Cortex of kidney (tissue), 1 donor: ENCODE measurements at places on chromosomes 13 and 19.

DNA sequence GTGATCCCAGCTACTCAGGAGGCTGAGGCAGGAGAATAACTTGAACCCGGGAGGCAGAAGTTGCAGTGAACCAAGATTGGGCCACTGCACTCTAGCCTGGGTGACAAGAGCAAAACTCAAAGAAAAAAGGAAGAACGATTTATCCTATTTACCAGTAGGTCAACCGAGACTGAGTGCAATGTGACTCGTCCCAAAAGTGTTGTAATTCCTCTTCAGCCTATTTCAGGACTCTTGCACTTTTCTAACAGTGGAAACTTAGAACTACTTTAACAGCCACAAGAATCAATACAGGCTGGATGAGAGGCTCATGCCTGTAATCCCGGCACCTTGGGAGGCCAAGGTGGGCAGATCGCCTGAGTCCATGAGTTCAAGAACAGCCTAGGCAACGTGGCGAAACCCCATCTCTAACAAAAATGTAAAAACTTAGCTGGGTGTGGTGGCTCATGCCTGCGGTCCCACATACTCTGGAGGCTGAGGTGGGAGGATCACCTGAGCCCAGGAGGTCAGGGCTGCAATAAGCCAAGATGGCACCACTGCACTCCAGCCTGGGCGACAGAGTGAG is 4.3 kb upstream of the NR1H2 start:
- no peak for DNase-seq

- no peak for DNase-seq
Observed at GRCh38 chr13:87607266-87607665, 63.9 kb upstream of the SLITRK5 start.

DNA sequence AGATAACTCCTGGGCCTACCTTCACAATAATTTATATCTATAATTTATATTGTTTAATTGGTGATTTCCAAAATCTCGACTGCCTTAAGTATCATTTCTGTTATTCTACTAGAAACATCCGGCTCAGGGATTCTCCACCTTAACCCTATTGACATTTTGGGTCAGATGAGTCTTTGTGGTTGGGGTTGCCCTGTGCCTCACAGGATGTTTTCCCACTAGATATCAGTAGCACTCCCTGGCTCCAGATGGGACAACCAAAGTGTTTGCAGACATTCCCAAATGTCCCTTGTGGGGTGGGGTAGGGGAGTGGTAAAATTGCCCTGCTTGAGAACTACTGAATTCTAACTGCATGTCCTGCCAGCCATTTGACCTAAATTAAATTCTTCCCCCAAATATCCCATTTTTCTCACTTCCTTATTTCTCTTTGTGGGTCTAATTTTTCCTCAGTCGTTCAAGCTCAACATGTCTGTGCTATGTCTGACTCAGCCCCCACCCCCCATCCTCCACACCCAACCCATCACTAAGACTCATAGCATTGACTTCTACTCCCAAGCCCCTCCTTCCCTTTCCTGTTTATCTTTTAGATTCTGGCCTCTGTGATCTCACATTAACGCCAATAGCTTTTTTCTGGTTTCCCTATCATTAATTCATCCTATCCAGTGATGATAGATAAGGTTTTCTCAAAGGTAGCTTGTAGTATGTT is 545.1 kb downstream of the EFNB2 start:
- DNase-seq: no peak

DNA sequence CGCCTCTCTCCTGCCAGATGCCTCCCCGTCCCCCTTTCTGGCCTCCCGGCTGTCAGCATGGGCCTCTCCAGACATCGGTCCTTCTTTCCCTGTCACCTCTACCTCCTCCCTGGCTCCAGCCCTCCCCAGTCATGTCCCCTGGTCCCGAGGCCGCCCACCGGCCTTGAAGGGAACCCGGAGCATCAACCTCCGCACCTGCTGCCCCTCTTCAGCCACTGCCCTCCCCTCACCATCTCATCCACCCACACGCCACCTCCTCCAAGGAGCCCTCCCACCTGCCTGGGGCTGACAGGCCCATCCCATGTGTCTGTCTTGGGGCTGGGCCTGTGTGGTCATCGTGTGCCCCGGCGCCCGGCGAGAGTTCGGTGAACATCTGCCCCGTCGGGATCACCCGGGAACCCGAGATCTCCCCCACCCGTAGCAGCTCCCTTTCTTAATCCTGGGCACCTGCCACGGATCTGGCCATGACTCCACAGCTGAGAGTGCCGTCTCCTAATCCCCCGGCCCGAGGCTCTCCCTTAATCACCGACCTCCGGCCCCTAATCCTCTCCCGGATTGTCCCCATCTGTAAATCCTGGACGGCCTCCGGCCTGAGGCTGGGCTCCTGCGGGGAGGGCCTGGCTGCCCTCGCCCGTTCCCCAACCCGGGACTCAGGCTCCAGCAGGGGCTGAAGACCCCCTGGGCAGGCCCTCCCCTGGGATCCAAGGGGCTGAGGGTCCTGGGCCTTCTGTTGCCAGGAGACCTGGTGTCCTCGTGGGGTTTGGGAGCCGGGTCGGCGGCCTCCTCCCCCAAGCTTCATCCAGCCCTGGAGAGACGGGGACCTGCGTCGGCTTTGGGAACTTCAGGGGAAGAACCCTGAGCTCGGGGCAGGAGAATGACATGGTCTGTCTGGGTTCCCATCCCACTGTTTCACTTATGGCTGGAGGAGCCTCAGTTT is 5.9 kb downstream of the HCN2 start:
- DNase-seq: no peak

DNA sequence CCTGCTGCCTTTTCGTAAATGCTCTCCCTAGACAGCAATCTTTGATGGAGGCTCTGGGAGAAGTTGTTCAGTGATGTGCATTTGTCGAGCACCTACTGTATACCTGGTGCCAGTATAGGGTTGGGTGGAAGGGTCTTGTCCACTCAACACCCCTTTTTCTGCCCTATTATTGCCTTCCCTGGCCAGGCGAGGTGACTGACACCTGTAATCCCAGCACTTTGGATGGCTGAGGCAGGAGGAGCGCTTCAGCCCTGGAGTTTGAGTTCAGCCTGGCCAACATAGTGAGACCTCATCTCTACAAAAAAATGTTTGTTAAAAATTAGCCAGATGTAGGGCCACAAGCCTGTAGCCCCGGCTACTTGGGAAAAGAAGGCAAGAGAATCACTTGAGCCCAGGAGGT is 49.3 kb downstream of the NFIC start:
- no peak for DNase-seq

DNA sequence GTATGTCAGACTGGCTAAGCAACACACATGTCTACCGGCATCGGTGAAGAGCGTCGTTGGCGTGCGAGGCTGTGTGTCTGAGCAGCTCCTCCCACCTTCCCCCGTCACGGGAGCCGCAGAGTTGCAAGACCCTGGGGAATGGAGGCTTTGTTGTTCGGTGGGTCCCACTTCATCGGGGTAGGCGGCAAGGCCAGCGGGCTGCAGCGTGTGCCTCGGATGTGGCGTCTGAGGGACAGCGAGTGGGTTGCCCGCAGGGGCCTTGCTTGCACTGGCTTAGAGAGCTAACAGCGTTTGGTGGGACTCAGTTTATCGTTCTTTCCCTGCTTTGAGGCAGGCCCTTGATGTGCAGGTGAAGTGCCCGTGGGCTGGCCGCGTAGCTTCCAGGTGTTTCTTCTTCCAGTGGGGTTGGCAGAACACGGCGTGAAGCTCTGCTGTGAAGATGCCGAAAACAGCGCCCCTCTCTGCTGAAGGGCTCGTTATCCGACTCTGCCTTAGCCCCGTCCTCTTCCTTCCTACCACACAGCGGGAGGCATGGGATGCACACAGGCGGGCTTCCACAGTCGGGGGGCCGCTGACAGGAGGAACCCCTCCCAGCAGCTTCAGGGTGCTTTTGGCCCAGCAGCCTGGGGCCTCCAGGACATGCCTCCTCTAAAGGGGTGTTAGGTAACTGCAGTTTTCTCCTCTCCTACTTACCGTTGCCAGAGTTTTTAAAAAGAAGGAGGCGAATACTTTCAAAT is 85.2 kb downstream of the ATP11A start:
- DNase-seq: no peak

GRCh38 chr13:101085551-101085950 is 330.8 kb downstream of the NALCN start:
- no peak for DNase-seq

DNA sequence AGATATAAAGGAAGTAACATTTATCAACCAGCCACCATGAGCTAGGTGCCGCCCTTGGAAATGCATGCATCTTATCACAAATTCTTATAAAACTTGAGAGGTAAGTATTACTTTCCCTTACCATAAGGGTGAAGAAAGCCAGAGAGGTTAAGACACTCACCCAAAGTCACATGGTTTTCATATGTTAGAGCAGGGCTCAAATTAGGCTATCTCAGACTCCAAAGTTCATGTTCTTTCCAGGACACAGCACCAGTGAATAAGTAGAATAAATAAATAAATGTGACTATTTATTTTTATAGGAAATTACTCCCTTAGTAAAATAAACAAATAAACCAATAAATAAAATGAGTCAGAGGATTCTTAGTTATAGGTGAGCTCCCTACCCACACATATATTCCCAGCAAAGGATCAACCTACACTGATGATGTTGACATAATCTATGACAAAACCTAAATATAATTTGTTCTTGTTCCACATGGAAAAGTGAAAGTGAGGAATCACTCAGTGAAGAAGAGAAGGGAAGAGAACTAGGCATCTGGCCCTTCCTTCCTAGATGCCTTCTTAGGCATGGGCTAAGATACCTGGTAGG is 27.2 kb downstream of the SPRY2 start:
- DNase-seq: no peak

- DNase-seq: no peak
Observed at GRCh38 chr13:73335210-73335609, 276.4 kb downstream of the KLF5 start.

GRCh38 chr19:41302624-41303351 is 7.2 kb upstream of the CCDC97 start:
- DNase-seq: no peak

DNA sequence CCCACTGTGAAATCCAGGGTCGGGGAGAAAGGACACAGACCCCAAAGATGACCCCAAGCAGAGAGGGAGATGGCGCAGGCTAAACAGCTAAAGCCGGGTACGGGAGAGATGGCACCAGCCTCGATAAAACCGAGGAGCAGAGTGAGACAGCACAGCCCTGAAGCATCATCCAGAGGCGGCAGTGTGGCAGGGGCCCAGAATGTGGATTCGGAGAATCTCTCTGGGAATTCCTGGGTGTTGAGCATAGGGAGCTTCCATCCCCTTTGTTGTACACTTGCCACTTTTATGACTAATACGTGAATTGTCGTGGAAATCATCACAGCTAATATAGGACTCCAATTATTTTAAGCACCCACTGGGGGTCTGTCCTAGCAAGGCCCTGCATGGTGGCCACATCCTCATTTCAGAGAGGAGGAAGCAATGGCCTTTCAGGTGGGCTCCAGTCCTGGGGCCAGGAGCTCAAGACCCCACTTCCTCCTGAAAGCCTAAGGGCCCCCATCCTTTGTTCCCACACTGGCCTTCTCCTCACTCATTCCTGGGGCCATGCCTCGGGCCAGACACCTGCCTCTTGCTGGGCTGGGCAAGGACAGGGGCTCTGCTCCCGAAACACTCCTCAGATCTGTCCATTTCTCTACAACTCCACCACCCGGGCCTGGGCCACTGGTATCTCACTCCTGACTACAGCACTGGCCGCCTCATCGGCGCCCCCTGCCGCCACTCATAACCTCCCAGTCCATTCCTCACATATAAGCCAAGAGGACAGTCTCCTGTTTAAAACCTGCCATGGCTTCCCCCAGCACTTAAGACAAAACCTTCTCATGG is 29.3 kb upstream of the ATP1A3 start:
- DNase-seq: no peak

DNA sequence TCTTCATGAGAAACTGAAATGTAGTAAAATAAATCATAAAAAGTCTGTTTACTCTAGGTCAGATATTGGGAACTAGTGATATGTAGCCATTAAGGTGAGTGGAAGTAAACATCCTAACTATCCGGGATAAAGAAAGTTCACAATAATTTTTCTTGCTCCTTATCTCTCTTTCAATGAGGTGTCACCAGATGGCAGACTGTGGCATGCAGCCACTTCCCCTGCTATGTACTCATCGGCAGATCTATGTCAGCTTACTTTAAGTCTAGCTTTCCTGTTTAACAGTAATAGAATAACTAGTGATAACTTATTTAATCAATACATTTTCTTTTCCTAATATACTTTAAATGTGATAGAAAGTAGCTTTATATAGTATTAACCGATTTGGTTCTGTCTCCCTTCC is 181.9 kb downstream of the NDFIP2 start:
- no peak for DNase-seq

DNA sequence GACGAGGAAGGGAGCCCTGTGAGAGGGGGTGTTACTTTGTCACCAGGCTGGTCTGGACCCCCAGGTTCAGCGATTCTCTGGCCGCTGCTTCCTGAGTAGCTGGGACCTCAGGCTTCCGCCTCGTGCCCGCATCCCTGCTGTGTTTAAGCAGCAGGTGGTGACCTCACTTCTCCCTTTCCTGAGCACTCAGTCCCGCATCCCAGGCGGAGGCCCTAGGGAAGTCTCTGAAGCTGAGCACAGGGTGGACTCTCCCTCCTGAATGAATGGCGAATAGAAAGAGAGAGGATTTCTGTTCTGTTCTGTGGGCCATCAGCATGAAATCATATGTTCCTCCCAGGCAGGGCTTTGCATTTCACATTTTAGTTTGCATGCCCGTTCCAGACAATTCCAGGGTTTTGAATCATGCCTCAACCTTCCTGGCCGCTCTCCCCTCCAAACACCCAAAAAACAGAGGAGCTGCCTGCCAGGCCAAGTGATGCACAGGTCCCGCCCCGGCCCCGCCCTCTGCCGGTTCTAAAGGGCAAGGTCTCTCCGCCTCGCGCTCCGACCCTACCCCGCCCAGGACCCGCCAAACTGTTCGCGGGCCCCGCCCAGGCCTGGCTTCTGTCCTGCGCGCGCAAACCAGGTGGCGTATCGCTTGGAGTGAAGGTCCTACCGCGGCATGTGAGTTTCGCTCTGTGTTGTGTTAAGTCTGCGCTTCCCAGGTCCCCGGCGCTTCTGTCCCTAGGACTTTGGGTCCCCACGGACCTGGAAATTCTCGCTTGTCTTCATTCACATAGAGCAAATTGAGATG is 35.1 kb upstream of the ZNF808 start:
- DNase-seq: no peak

GRCh38 chr13:65605396-65605795 is 1624.7 kb downstream of the PCDH9 start:
- DNase-seq: no peak

DNA sequence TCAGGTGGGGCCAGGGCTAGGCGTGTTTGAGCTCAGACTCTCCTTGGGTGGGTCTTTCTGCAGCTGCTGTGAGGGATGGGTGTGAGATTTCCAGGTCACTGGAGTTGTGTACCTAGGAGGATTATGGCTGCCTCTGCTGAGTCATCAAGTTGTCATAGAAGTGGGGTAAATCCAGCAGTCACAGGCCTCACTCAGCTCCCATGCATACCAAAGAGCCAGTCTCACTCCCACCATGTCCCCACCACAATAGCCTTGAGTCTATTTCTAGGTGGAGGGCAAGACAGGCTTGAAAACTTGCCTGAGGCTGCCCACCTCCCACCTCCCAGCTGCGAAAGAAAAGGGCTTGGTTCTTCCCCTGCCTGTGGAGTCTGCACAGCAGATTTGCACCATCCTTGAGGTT is 194.0 kb upstream of the PCDH17 start:
- DNase-seq: no peak
